Activated CD8-positive, alpha-beta memory T cell treated with anti-CD3 and anti-CD28 coated beads for 4 hours (primary cell): ENCODE measurements at places on chromosomes 5 and 9.

DNA sequence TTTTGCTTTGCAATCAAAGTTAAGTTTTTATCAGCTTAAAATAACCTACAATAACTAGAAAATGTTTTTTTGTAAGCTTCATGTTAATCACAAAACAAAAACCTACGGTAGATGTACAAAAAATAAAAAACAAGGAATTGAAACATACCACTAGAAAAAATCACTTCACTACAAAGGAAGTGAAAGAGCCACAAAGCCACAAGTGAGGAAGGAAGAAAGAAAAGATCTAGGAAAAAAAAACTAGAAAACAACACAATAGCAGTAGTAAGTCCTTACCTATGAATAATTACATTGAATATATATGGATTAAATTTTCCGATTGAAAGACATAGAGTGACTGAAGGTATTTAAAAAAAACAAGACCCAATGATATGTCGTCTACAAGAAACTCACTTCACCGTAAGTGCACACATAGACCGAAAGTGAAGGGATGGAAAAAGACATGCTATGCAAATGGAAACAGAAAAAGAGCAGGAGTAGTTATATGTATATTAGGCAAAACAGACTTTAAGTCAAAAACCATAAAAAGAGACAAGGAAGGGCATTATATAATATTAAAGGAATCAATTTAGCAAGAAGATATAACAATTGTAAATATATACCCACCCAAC is 13.4 kb upstream of the ZDHHC21 start:
- DNase-seq, result no peak

DNA sequence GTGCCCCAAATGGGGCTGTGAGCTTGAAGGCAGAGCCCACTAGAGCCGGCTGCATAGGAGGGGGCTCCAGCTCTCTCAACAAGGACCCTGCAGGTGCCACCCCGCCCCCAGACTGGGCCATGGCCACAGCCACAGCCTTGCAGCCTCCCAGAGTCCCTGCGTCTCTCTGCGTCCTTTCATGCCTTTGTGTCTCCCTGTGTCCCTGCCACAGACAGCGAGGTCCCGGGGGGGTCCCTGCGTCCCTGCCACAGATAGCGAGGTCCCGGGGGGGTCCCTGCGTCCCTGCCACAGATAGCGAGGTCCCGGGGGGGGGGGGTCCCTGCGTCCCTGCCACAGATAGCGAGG is 6.3 kb downstream of the NOXA1 start:
- no peak for DNase-seq

DNA sequence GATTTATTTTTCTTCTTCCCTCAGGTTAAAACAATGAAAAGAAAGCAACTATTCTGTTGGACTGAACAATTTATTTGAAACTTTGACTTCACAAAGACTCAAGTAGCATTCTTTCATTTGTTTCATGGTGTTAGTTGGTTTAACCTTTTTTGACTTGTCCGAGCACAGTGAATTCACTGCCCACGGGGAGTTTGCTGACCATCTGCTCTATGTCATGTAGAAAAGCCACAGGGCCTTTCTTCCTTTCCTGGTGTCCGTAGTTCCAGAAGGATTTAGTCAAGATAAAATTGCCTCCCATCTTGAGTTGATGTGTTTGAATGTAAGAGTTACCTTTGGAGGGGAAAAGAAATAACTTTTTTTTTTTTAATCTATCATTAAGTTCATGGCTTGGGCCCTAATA is 55.1 kb upstream of the ZNF608 start:
- no peak for DNase-seq

- no peak for DNase-seq
Observed at GRCh38 chr9:37421914-37422288, 595 bp upstream of the GRHPR start.

- no peak for DNase-seq
Observed at GRCh38 chr9:27162045-27162444, 53.0 kb downstream of the TEK start.

DNA sequence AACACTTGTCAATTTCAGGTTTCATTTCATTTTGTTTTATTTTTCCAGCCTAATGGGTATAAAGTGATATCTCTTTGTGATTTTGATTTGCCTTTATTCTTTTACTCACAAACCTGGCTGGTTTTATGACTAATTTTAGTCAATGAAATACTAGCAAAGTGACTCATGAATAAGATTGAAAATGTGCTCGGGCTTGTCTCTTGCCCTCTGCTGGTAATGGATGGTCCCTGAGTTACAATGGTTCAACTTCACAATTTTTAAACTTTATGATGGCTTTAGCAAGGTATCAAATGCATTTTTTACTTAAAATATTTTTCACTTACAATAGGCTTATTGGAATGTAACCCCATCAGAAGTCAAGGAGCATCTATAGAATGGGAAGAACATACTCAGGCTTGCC is 431.4 kb upstream of the CCNG1 start:
- no peak for DNase-seq

GRCh38 chr9:35771943-35772342 is 17.9 kb upstream of the MSMP start:
- no peak for DNase-seq
